ENCODE measurements at places on chromosomes 11 and 22. TPM values are rescaled to one million over a fixed set of nuclear protein-coding genes. Genes with fewer than 3 reads are reported as not detected.

C11orf91 gene
- total RNA-seq = not detected

MS4A2 gene
- not detected for total RNA-seq

KRTAP5-7 gene
- total RNA-seq = not detected

TRIM44 gene
- total RNA-seq = 22.6 TPM

UCP2 gene
- total RNA-seq = 4.3 TPM

CASP12 gene
- not detected for total RNA-seq

DRG1 gene
- 63.5 TPM for total RNA-seq

APOL2 gene
- 47.2 TPM for total RNA-seq

GVQW3 gene
- total RNA-seq = 0.43 TPM

GALNT18 gene
- total RNA-seq = 38.8 TPM

ALG9 gene
- 36.9 TPM for total RNA-seq

KBTBD3 gene
- 1.7 TPM for total RNA-seq

TRPC6 gene
- not detected for total RNA-seq

SCUBE2 gene
- total RNA-seq = not detected

TSSK2 gene
- total RNA-seq = not detected

UPK3A gene
- not detected for total RNA-seq

OR51I1 gene
- total RNA-seq = 0.24 TPM

CKAP5 gene
- total RNA-seq = 62.4 TPM

RAG1 gene
- 1.7 TPM for total RNA-seq

FREY1 gene
- total RNA-seq = 2.6 TPM

TBX10 gene
- total RNA-seq = not detected

ACO2 gene
- total RNA-seq = 64.3 TPM

H19 gene
- 14.2 TPM for total RNA-seq

PHLDA2 gene
- total RNA-seq = 14.7 TPM

DENND6B gene
- 1.7 TPM for total RNA-seq

CD3G gene
- total RNA-seq = not detected

RTL10 gene
- 10.1 TPM for total RNA-seq

CDC42BPG gene
- total RNA-seq = 17.1 TPM

RTN4R gene
- 4.9 TPM for total RNA-seq

AQP11 gene
- not detected for total RNA-seq

ZNF280A gene
- not detected for total RNA-seq

CWF19L2 gene
- total RNA-seq = 11.1 TPM

PRR33 gene
- not detected for total RNA-seq

C11orf16 gene
- not detected for total RNA-seq

SAC3D1 gene
- total RNA-seq = 9.9 TPM

C11orf97 gene
- total RNA-seq = not detected

CRYBA4 gene
- not detected for total RNA-seq

LARGE1 gene
- total RNA-seq = 4.3 TPM

KDM4E gene
- total RNA-seq = not detected

MYOD1 gene
- not detected for total RNA-seq

ANO5 gene
- total RNA-seq = under 0.01 TPM

PRR5 gene
- total RNA-seq = 13.7 TPM

ZC3H12C gene
- total RNA-seq = 9.0 TPM

SYT12 gene
- total RNA-seq = 3.2 TPM

LRRC32 gene
- 0.72 TPM for total RNA-seq

SLC37A4 gene
- 19.3 TPM for total RNA-seq

TRIM66 gene
- 1.7 TPM for total RNA-seq

PNPLA5 gene
- total RNA-seq = not detected

ST3GAL4 gene
- total RNA-seq = 18.5 TPM

OR51B2 gene
- total RNA-seq = not detected

LMNTD2 gene
- 3.2 TPM for total RNA-seq

PATE2 gene
- not detected for total RNA-seq

NAALAD2 gene
- total RNA-seq = not detected

GGT1 gene
- total RNA-seq = 5.3 TPM

HOATZ gene
- not detected for total RNA-seq

BTG4 gene
- total RNA-seq = not detected

NNMT gene
- total RNA-seq = 356 TPM

All from tracheal epithelial cell (primary cell).